Right ventricle myocardium inferior (tissue), 1 donor: ENCODE measurements at places on chromosomes 12 and 14. TPM values are rescaled to one million over a fixed set of nuclear protein-coding genes. Genes with fewer than 3 reads are reported as not detected.

GRCh38 chr12:97471194-97471593 lies 8.6 kb downstream of the RMST start:
- DNase-seq: no peak

DNA sequence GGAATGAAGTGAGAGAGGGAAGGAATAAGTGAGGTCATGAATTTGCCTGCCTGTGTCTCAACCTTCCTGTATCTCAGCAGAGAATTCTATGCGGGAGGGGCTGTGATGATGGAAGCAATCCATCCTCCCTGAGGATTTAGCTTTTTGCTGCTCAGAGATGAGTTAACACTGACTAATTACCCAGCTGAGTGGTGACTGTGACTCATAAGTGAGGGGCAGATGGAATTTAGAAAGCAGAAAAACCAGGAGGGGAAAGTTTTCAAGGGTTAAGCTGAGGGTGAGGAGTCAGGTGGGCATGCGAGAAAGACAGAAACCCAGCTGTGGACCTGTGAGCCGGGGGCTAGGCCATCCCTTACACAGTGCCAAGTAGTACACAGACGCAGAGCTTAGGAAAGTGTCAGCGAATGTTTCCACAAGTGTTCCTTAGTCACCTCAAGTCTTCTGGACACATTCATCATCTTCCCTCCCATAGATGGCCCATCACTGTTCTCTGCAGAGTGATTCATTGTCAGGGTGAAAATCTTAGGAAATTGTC lies 277.9 kb downstream of the IPO8 start:
- no peak for DNase-seq

DNA sequence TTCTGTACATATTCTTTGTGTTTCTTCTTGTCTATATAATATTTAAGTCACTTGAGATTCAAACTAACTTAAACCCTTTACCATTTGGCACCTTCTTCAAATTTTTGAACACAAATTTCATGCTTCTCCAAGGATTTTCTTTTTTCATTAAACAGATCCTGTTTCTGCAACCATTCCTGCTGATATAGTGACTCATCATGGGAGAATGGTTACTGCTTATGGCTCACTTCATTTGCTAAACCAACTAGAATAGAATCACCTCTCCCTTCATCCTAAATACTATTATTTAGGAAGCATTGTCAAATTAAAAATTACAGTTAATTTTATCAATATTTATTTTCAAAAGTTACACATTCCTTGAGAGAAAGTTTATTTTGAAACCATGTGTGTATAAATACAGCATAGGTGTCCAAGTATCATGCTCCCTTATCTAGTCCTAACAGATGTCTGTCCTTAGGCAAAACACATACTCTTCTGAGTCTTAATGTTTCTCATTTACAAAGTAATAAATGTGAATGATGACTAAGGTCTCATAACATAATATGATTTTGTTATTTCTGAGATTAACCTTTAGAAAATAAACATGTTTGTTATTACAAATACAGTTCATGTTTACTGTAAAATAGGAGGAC lies 40.7 kb downstream of the PLCZ1 start:
- no peak for DNase-seq

DNA sequence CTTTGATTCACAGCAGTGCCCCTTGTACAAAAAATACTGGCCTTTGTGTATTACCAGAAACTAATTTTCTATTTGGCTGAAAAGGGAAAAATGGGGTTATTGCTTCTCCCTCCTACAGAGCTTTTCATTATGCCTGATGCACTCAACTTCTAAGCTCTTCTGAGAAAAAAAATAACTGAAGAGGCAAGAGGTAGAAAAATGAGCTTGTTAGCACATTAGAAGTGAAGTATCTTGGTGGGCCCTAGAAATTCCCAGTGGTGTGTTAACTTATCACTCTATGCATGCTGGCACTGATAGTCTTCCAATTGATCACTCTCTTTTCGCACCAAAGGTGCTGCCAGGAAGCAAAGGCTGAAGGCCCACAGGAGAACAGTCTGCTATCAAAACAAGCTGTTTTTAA lies 17.1 kb downstream of the INSM2 start:
- no peak for DNase-seq

GRCh38 chr14:28461389-28461788 lies 305.2 kb upstream of the FOXG1 start:
- DNase-seq: no peak

GRCh38 chr14:58465421-58465820 lies 37.9 kb downstream of the KIAA0586 start:
- no peak for DNase-seq

The CCDC184 gene
- 1.0 TPM for total RNA-seq

The KCNJ8 gene
- 57.0 TPM for total RNA-seq

The CSRP2 gene
- 55.8 TPM for total RNA-seq
